CD4-positive, alpha-beta memory T cell (primary cell): ENCODE measurements at places on chromosomes 3 and 15. TPM values are rescaled to one million over a fixed set of nuclear protein-coding genes. Genes with fewer than 3 reads are reported as not detected.

Gene LTK
- 3.7 TPM for total RNA-seq

Gene SCN11A
- 0.15 TPM for total RNA-seq

- no peaks in the 10 kb centered on the region for H3K36me3 ChIP-seq
- no peak overlapping the region for H3K27ac ChIP-seq
- no peaks in the 10 kb centered on the region for H3K4me1 ChIP-seq
- no peaks in the 10 kb centered on the region for H3K27me3 ChIP-seq
- no peak for DNase-seq
These were observed 11.0 kb downstream of the FBLN2 start for GRCh38 chr3:13559764-13560525.

Gene NANOGP8
- not detected for total RNA-seq

DNA sequence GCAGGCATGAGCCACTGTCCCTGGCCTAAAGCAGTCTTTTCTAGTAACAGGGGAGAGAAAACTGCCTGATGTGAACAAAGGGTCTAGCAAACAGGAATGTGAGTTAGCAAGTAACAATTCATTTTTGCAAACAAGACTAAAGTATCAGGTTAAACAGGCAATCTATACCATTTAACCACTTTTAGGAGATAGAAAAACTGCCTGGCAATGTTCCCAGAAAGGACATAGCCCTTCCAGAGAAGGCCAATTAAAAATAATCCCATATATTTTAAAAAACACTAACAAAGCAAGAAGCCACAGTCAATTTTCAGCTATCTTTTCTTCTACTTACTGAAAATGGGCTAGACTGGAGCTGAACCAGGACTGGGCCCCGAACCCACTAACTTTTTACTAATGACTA lies 6.3 kb downstream of the RBSN start:
- peaks cover 44% of the 10 kb centered on the region for H3K36me3 ChIP-seq
- DNase-seq: no peak
- H3K4me3 ChIP-seq: no peak overlapping the region
- H3K4me1 ChIP-seq: peaks cover 8% of the 10 kb centered on the region
- H3K27ac ChIP-seq: no peak overlapping the region
- no peaks in the 10 kb centered on the region for H3K27me3 ChIP-seq

GRCh38 chr3:178676942-178677790 lies 140.9 kb downstream of the KCNMB2 start:
- H3K27me3 ChIP-seq: no peaks in the 10 kb centered on the region
- H3K27ac ChIP-seq: no peak overlapping the region
- no peaks in the 10 kb centered on the region for H3K4me1 ChIP-seq
- no peak overlapping the region for H3K4me3 ChIP-seq
- no peak for DNase-seq

DNA sequence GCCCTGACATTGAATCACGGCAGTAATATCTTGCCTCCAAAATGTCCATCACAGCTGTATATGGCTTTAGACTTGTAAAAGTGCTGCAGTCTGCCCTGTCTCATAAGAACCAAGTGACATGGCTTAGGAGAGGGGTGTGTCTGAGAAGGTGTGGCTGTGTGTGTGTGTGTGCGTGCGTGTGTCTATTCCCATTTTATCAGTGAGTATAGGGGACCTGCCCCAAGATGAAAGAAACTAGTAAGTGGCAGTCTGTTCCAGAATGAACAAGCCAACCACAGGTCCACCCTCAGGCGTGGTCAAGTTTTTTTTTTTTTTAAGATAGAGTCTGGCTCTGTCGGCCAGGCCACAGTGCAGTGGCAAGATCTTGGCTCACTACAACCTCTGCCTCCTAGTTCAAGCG lies 5.6 kb upstream of the RHOV start:
- H3K36me3 ChIP-seq: no peaks in the 10 kb centered on the region
- H3K4me1 ChIP-seq: peaks cover 7% of the 10 kb centered on the region
- no peak overlapping the region for H3K4me3 ChIP-seq
- H3K27ac ChIP-seq: no peak overlapping the region
- no peak for DNase-seq

DNA sequence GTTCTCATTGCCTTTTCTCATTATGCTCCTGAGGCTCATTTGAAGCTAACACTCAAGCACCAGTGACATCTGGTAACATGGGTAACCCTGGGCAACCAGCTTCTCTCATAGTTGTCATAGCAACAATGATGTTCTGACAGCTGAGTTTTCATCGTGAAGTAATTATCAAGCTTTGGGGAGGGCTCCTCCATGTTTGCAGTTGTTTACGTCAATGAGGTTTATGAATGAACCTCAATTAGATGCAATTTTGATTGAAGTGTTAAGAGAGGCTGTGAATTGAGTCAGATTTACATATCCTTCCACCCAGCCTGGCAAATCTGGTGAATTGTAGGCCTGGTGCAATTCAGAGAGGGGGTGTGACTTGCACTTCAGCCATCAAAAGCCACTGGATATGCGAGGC lies 119.3 kb upstream of the CHD2 start:
- DNase-seq: no peak
- H3K36me3 ChIP-seq: no peaks in the 10 kb centered on the region
- no peaks in the 10 kb centered on the region for H3K27me3 ChIP-seq
- no peak overlapping the region for H3K4me3 ChIP-seq
- no peak overlapping the region for H3K27ac ChIP-seq

DNA sequence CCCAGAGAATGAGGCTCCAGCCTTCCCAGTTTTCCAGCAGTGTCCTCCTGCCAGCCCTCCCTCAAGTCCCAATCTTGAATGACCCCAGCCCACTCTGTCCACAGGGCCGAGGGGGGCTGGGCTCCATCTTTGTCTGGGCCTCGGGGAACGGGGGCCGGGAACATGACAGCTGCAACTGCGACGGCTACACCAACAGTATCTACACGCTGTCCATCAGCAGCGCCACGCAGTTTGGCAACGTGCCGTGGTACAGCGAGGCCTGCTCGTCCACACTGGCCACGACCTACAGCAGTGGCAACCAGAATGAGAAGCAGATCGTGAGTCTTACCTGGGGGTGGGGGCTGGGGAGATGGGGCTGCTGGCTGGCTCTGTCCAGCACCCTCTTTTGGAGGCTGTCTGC lies 5.6 kb upstream of the FES start:
- no peak for DNase-seq
- H3K4me1 ChIP-seq: peaks cover 9% of the 10 kb centered on the region
- H3K36me3 ChIP-seq: peaks cover 44% of the 10 kb centered on the region
- no peak overlapping the region for H3K27ac ChIP-seq

- H3K27ac ChIP-seq: no peak overlapping the region
- no peak overlapping the region for H3K4me3 ChIP-seq
- no peaks in the 10 kb centered on the region for H3K27me3 ChIP-seq
- H3K4me1 ChIP-seq: peaks cover 19% of the 10 kb centered on the region
- no peaks in the 10 kb centered on the region for H3K36me3 ChIP-seq
These were observed 49.2 kb downstream of the CTDSPL start for GRCh38 chr3:37910671-37911400.
